Sciatic nerve (tissue), 2 donors: ENCODE measurements at places on chromosomes 16 and 17. TPM values are rescaled to one million over a fixed set of nuclear protein-coding genes. Genes with fewer than 3 reads are reported as not detected.

TEDC2 gene
- total RNA-seq = 0.58 TPM

DNA sequence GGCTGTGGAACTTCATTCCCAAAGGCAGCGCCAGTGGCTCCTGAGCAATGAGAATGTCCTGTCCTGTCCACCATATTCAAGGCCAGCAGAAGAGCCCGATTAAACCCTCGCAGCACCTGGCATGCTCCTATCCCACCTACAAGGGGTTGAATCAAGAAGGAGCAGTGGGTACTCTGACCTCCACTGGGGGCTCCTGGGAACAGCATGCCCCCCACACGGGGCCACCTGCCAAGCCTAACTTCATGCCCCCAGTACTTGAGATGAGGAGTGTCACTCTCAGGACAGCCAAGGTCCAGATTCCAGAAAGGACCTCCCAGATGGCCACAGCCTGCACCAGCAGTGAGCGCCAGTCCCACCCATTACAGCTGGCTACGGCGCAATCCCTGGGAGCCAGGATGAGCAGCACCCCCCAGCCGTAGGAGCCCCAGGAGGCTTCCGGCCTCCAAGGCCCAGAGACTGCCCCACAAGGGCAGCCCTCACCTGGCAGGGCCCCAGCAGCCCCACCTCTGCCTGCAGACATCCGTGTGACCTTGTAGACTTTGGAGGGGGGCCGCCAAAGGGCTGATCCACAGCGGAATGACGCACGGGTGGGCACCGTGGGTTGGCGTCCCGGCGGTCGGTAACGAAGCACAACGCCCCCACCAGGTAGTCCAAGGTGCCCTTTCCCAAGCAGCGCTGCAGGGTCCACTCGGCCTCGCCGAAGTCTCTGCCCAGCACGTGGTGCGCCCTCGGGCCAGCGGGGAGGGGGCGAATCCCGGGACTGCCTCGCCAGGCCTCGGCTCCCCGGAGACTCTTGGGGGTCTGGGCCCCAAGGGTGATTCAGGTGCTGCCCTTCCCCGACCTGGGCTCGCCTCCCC is 1.0 kb upstream of the MPDU1 start:
- peak; percentile 80 for DNase-seq

DNA sequence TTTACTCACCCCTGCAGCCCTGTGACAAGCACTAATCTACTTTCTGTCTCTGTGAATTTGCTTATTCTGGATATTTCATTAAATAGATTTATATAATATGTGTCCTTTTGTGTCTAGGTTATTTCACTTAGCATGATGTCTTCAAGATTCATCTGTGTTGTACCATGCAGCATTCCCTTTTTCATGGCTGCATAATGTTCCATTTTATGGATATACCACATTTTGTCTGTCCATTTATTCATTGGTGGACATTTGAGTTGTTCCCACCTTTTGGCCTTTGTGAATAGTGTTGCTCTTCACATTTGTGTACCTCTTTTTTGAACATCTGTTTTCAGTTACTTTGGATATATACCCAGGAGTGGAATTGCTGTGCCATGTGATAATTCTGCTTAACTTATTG is 110.3 kb downstream of the ELAC2 start:
- DNase-seq = no peak

SCN4A gene
- total RNA-seq = 3.5 TPM

ADGRG1 gene
- total RNA-seq = 47.4 TPM

ABCC12 gene
- total RNA-seq = not detected

DNA sequence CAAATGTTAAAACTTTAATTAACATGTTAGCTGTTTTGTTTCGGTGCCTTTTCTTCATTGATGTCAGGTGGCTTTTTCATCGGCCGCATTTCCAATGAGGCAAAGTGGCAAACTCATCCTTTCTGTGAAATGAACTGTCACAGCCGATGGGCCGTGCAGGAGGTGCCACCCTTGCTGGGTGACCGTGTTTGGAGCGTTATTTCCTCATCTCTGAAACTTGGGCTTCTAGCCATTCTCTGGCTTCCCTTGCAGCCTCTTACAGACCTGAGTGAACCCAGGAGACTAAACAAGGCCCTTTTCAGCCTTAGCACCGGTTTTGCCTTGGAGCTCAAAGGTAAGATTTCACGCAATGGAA is 42.2 kb upstream of the PRSS54 start:
- DNase-seq = no peak

RAC3 gene
- 4.0 TPM for total RNA-seq

- DNase-seq = no peak
These were observed 5.5 kb downstream of the CREBBP start for GRCh38 chr16:3874794-3875692.

GRCh38 chr17:69375229-69375628 is 39.3 kb upstream of the MAP2K6 start:
- DNase-seq = no peak

GRCh38 chr17:50118076-50118827 is 11.7 kb downstream of the SAMD14 start:
- DNase-seq = peak; percentile 58

- peak; percentile 91 for DNase-seq
These were observed 457 bp downstream of the CHTF8 start for GRCh38 chr16:69131839-69132423.

- DNase-seq = no peak
These were observed 60.9 kb upstream of the TNRC6A start for GRCh38 chr16:24668481-24669061.

DNA sequence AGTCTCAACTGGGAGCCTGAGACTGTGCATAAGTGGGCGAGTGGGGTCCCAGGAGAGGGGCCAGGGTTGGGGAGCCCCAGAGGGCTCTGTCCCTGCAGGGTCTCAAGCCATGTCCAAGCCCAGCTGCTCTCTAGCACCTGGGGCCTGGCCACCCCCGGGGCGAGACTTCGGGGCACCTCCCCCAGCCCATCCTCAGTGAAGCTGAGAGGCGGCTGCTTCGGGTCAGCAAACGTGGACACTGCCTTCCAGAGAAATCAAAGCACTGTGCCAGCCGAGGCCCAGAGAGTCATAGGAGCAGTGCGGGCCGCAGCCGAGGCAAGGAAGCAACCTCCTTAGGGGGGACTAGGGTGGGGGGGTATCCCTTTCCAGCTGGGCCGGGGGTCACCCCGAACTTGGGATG is 77.5 kb downstream of the ENGASE start:
- no peak for DNase-seq

- DNase-seq = no peak
These were observed 1.9 kb downstream of the NOD2 start for GRCh38 chr16:50695017-50696000.

FN3KRP gene
- 32.3 TPM for total RNA-seq

DNA sequence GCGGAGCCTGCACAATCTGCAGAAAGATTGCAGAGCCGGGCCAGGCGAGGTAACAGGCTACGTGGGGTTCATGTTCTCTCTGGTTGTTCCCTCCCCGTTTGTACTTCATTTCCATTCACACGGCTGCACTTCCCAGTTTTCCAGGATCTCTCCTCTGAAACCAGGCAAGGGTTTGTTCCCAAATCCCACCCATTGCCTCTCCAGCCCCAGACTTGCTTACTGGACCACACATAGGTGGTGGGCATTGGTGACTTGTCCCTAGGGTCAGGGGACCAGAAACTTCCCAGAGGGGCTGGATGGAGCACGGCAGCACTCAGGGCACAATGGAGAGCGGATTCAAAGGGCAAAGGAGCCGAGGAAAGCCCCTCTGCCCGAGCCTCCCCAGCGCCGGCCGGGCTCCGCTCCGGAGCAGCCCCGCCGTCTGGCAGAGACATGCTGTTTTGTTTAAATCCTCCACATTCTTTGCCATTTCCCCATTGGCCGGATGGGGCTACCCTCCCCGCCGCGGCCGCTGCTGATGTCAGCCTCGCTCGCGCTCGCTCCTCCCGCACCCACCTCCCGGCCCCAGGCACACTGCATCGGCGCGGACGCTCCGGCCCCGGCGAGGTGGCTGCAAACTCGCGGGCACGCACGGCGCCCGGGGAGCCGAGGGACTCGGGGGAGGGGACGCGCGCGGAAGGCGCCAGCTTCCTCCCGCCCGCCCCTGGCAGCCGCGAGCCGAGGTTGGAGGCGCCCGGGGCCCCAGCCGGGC is at the start of gene PITPNC1:
Gene PITPNC1 (plus strand): TSS at position 545 of the 751 bp plus-strand sequence.
- DNase-seq = peak; percentile 89

TEKT1 gene
- total RNA-seq = 0.89 TPM

TBC1D3H gene
- total RNA-seq = not detected

- DNase-seq = no peak
These were observed 7.7 kb upstream of the ARL5C start for GRCh38 chr17:39173526-39174274.

DNA sequence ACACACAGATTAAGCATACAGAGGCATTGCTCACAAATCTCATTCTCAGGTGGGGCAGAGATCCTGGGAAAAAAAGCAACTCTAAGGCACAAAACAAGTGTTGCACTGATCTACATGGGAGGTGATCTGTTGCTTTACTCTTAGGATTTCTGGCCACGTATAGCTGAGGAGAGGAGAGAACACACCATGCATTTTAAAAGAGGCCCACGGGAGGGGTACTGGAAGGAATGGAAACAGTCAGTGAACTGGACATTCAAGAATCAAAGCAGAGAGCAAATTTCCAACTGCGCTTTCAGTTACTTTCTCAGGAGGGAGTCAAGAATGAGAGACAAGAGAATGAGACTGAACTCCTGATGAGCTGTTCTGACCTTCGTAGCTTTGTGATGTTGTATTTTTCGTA is 1105.9 kb downstream of the CDH8 start:
- no peak for DNase-seq

DNA sequence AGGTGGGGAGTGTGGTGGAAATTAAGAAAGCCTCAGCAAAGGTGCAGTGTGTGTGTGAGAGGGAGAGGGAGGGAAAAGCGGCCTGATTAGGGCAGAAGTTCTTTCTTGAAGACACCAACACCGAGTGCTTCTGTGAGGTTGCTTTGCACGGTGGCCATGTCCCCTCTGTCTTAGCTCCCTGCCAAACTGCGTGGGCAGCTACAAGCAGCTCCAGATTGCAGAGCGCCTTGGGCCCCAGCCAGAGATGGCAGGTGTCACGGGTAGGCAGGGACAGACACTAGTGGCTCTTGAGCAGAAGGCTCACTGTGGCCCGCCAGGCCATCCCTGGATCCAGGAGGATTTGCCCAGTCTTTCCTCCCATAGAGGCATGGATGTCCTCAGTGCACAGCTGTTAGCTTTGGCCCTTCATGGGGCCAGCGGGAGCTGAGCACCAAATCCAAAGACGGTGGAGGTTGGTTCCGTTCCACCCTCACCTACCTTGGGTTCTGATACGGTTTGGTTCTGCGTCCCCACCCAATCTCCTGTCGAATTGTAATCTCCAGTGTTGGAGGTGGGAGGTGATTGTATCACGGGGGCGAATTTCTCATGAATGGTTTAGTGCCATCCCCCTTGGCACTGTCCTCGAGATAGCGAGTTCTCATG is 21.4 kb downstream of the KIAA0513 start:
- no peak for DNase-seq

- no peak for DNase-seq
These were observed 37.7 kb downstream of the REXO5 start for GRCh38 chr16:20844054-20844453.

DNA sequence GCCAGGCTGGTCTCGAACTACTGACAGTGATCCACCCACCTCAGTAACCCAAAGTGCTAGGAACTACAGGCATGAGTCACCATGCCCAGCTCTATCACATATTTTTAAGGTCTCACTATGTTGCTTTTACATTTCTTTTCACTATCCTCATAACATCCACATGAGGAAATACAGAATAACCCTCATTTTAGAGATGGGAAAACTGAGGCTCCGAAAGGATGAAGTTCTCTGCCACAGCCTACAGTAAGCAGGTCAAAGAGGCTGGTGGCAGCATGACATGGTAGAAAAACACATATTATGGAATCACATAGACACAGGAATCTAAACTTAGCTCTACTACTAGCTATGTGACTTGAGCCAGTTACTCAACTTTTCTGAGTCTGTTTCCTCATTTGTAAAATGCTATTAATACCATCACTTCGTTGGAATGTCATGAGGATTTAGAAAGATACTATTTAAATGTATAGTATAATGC is 32.2 kb downstream of the APPBP2 start:
- DNase-seq = no peak

GRCh38 chr17:31544186-31544585 is 152.7 kb downstream of the RAB11FIP4 start:
- no peak for DNase-seq

GRCh38 chr16:50841081-50841886 is 99.4 kb downstream of the CYLD start:
- DNase-seq = peak; percentile 53

ZNF19 gene
- 7.8 TPM for total RNA-seq

GRCh38 chr17:72426321-72426720 is 305.5 kb downstream of the SOX9 start:
- no peak for DNase-seq

DNA sequence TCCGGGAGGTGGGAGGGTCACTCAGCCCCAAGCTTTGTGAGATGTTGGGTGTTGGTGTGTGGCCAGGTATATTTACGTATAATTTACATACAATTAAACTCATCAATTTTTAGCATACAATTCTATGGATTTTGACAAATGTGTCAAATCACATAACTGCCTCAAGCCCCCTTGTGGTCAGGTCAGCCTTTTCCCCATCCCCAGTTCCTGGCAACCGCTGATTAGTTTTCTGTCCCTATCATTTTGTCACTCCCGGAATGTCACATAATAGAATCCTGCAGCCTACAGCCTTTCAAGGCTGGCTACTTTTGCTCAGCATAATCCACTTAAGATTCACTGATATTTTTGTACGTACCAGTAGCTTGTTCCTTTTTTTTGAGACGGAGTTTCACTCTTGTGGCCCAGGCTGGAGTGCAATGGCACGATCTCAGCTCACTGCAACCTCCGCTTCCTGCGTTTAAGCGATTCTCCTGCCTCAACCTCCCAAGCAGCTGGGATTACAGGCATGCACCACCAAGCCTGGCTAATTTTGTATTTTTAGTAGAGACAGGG is 19.3 kb upstream of the RAI1 start:
- no peak for DNase-seq

ANKRD13B gene
- total RNA-seq = 22.4 TPM

DNA sequence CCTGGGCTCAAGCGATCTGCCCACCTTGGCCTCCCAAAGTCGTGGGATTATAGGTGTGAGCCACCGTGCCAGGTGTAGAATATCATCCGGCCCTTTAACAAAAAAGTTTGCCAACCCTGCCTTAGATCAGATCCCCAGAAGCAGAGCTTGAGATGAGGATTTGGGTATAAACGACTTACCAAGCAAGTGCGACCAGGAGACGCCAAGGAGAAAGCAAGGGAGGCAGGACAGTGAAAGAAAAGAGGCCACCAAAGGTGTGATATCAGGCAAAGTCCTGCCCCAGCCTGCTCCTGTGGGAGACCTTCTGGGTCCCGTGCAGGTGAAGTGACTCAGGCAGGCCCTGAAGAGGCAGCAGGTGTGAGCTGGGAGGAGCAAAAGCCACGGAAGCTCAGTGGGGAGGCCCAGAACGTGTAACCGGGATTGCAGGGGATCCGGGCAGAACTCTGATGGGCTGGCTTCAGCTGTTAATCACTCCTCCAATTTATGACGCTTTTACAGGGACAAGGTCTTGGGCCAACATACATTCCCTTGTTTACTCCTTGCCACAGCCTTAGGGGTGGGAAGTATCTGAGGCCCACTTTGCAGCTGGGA is 14.1 kb upstream of the CALB2 start:
- DNase-seq = no peak

GPR179 gene
- 0.22 TPM for total RNA-seq

DNA sequence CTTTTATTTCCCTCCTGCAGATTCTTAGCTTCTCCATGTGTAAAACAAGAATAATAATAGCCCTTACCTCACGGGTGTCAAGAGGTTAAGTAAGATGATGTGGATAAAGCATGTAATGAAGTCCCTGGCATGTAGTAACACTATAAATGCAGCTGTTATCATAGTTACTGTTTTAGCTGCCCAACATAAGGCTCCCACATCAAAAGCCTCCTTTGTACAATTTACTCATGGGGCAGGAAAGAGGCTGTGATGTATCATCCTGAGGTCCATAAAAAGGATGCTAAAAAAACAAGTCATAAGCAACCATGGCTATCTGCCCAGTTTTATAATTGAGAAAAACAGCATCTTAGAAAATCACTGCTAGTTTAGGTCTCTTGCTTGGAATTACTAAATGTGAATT is 339.7 kb downstream of the CA10 start:
- no peak for DNase-seq
